NCI-H146 (cell line): ENCODE measurements at places on chromosomes 11 and 22.
A peak's percentile ranks its signal among the peaks of the same experiment; 100 is the strongest.

GRCh38 chr22:40951795-40952605, 822 bp downstream of the RBX1 start:
- DNase-seq, result no peak

DNA sequence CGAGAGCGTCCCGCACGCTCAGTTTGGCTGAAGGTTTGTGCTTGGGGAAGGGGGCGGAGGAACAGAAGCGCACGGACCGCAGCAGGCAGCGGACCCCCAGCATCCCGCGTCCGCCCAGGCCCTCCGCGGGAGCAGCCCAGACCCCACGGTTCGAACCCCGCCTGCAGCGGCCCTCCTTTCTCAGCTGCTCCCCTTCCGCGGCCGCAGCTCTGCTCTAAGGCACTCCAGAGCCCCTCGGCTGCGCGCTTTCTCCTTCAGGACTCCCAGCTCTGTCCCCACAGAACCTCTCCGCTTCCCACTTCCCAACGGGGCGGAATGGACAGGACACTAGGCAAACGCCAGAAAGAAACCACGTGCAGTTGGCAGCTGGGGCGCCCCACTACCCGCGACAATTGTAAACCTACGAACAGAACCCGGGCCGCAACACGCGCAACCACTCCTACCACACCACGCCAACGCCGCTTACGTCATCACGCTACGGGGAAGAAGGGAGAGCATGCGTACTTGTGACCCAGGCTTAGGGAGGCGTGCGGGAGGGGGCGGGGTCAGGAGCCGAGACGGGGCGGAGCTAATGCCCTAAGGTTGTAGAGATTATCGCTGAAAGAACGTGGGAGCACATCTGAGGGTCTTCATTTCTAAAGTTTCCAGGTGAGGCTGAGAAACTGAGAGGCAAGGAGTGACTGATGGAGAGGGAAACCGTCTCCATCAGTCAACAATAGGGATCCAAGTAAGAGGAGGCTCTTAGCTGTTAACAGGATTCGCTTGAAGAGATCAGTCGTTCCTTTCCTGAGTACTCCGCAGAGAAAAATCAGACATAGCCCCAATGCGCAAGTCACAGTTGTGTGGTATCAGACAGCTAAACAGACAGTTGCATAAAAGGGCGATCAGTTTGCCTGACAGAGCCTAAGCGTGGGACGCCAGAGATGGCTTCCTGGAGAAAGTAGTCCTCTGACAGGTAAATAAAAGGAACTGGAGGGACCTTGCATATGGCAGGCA, at the start of gene NARS2:
Gene NARS2, minus strand, starts transcription at position 479 of the 996 bp plus-strand sequence. Its CDS starts 376 bp downstream, at position 103.
- DNase-seq, result peak; percentile 96

DNA sequence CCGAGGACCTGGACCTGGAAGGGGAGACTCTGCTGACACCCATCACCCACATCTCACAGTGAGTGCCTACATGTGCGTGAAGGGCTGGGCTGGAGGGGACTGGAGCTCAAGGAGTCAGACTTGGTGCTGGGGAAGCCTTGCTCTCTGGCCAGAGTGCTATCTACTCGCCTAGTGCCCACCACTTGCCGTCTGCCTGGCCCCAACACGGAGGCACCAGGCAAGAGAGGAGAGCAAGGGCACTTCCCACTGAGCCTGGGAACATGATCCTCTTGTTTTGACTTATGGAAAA, 37.8 kb downstream of the KCNQ1OT1 start:
- DNase-seq, result no peak

GRCh38 chr11:120505801-120506425, 5.6 kb upstream of the GRIK4 start:
- no peak for DNase-seq

GRCh38 chr22:25718135-25718840, 23.7 kb upstream of the MYO18B start:
- no peak for DNase-seq
